ENCODE measurements at places on chromosomes 12 and 14.

- peak; percentile 91 for DNase-seq
Measured at GRCh38 chr14:24146453-24146977, at the start of gene PSME2. Gene PSME2 (minus strand): TSS chr14:24146610. CDS start chr14:24146581, 29 bp downstream.

DNA sequence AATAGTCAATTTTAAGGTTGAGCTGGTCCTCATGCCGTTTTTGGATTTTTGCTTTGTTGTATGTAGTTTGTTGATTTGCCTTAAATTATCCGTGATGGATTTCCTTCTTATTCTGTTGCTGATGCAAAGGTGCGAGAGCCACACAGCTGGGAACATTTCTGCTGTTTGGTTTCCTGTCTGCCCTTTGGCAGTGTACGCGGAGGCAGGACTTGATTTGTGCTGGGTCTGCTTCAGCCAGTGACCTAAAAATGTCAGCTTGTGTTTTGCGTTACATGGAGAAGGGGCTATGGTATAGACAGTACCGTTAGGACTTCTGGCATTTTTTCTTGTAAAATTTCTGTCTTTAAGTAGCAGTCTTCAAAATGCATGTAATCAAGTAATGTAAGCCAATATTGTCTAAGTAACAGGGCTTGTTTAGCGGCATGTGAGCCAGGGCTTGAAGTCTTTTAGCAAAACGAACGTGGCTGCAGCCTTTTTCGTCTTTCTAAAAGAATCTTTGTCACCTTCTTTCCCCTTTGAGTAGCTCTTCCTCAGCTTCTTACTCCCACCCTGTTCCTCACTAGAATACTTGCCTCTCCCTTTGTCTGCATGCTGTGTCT is 18.2 kb upstream of the RD3L start:
- no peak for DNase-seq

DNA sequence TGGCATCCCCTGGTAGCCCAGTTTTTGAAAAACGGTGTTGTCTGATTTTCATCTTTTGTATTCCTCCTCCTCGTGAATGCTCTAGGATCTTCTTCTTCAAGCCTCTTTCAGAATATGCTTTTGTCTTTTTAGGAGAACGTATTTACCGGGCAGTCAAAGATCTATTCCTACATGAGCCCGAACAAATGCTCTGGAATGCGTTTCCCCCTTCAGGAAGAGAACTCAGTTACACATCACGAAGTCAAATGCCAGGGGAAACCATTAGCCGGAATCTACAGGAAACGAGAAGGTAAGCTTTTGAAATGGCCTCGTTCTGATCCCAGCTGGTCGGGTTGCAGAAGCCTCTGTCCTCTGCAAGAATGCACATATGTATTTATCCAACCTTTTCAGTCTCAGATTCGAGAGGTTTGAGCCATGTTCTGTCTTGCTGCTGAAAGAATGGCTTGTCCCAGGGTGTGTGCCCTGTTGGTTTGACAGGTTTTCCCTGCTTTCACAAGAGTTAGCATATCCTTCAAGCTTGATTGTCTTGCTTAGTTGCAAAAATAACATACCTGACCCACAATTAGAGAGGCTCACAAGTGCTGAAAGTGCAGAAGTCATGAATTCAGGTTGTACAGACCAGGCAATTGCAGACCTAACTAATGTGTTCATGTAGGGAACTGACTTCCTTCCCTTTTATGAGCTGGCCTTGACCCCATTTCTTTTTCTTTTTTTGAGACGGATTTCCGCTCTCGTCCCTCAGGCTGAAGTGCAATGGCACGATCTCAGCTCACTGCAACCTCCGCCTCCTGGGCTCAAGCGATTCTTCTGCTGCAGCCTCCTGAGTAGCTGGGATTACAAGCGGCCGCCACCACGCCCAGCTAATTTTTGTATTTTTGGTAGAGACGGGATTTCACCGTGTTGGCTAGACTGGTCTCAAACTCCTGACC is 6.8 kb downstream of the KMT5A start:
- peak; percentile 14 for DNase-seq

DNA sequence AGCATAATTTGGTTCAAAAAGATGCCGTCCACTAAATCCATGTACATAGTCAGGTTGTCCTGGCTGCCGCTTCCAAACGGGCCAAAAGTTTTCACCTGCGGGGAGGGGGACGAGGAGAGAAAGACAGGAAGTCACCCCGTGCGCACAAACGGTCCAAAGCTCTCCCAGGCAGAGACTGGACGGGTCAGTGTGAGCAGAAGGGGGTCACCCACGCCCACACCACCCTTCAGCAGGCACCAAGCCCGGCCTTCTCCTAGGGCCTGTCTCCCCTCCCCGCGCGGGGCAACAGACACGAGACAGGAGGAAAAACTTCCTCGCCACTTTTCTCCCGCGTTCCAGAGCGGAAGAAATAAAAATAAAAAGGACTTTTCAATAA is 888 bp downstream of the CCDC88C start:
- no peak for DNase-seq

DNA sequence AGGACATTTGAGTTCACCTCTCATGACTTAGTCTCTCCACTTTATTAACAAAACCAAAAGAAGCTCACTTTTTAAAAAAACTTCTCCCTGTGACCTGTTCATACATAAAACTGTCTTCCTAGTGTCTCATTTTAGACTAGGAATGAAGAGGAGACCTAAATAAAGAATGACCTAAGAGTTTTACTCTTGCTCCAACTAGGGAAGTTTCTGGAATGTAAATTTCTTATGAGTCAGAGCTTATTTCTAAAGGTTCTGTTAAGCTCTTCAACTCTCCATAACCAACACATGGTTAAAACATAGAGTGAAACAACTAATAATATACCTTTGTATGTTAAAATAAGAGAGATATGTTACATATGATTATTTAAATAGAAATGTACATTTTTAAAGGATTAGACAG is 369.8 kb downstream of the EMP1 start:
- no peak for DNase-seq

DNA sequence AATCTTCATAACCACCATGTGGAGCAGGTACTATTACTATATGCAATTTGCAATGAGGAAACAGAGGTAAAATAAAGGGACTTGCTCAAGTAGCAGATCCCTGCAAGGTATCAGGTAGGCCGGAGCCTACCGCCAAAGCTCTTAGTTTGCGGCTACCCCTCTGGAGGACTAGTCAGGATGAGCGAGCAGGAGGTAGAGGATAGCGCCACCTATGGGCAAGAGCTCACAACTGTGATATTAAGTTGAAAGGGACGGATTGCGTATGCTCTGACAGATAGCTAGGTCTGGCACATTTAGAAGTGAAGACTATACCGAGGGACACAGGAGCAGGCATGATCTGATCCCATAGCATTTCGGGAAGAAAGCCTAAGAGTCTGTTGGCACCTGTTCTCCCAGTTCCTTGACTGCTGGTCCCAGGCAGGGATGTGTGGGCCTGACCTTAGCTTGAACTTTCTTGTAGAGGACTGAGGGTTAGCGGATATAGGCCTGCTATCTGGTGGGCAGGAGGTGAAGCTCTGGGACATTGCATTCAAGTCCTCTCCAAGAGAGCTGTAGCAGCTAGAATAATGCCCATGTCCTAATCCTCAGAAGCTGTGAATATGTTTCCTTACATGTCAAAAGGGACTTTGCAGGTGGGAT is 48.0 kb downstream of the SLC17A8 start:
- DNase-seq = peak; percentile 8

- no peak for DNase-seq
Measured at GRCh38 chr14:101507836-101508150, 53.5 kb upstream of the DIO3 start.

- no peak for DNase-seq
Measured at GRCh38 chr12:25835385-25835784, 123.1 kb upstream of the RASSF8 start.

GRCh38 chr12:3187846-3188770 is 110.9 kb downstream of the TSPAN9 start:
- DNase-seq = no peak

DNA sequence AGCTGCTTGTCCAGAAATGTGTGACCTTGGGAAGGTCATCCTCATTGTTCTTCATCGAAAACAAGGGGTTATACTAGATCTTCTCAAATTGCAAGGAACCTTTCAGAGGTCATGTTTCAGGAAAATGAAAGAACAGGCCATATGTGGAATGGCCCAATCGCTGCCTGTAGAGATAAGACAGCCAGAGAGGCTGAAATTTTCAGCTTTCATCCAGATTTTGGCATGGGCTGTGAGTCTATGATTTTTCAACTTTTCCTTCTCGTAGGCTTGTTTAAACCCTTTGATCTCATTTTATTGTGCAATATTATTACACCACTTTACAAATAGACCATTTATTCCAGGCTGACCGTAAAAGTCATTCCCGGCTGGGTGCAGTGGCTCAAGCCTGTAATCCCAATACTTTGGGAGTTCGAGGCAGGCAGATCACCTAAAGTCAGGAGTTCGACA is 17.1 kb upstream of the ATXN2 start:
- DNase-seq = no peak

- no peak for DNase-seq
Measured at GRCh38 chr12:86660488-86661147, 404.4 kb upstream of the MGAT4C start.

GRCh38 chr12:77005611-77006098 is 59.7 kb downstream of the E2F7 start:
- no peak for DNase-seq

GRCh38 chr14:104643306-104643705 is 38.7 kb upstream of the TMEM179 start:
- DNase-seq = no peak

DNA sequence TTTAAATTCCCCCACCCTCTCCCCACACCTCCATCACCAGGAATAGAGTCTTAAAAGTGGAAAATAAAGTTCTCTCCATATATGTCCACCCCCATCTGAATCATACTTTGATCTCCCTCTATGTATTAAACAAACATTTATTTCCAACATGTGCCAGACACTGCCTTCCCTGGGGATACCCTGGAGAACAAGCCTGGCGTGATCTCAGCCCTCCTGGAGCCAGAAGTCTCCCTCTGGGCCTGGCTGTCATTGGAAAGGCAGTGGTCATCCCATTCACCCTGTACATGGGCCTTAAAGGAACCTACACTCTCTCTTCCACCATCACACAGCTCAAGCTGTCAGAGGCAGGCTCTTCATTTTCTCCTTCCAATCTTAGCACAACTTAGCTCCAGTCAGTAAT is 143.6 kb downstream of the EMP1 start:
- DNase-seq = no peak

GRCh38 chr14:74015963-74016362 is 3.1 kb downstream of the ENTPD5 start:
- no peak for DNase-seq

DNA sequence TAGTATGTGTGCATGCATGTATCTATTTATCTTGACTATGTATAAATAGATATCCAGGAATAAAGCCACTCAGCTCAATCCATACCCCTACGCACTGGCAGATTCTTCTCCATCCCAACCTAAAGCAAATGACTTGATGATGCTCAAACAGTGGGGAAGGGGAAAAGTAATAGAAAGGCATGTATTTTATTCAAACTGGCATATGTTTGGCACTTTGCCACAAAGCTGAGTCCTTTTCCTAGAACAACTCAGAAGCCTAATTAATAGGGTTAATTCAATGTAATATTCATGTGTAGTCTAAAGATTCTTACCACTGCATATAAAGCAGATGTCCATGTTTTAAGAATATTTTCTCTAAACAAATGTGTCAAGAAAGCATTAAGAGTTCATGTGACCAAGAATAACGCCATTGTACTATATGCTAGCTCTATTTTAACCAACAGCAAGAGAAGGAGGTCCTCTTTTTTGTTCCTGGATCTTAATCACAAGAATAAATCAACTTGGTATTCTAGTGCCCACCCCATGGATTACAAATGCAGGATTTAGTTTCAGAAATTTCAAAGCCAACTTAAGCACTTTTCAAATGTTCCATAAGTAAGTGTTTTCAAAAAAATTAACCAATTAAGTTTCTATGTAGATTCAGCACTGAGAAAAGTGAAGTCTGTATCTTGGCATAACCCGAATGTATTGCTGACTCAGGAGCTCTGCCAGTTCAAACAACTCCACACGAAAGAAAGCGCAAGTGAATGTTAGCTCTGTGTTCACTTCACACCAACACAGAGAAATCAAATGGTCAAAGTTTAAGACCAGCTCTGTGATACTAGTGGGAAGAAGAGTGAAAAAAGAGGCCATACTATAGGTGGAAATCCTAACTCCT is 233.6 kb downstream of the MED13L start:
- DNase-seq = no peak

GRCh38 chr12:107404981-107405380 is 280.6 kb upstream of the PWP1 start:
- DNase-seq = peak; percentile 35

DNA sequence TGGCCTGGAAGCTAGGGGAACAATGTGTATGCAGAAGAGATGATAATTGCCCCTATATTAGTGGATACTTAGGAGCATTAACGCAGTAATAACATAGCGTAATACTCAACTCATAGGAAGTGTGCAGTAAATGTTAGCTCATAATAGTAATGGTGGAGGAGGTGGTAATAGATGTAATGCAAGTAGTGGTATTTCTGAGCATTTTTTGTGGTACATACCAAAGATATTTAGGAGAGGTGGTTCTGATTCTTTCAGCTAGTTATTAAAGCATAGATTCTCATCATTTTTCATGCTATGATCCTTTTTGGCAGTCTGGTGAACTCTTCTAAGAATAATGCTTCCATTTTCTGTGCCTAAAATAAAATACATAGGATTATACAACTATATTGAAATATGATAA is 233.1 kb downstream of the PTPRO start:
- DNase-seq = no peak

GRCh38 chr14:24406416-24406815 is 7.6 kb downstream of the NYNRIN start:
- no peak for DNase-seq

DNA sequence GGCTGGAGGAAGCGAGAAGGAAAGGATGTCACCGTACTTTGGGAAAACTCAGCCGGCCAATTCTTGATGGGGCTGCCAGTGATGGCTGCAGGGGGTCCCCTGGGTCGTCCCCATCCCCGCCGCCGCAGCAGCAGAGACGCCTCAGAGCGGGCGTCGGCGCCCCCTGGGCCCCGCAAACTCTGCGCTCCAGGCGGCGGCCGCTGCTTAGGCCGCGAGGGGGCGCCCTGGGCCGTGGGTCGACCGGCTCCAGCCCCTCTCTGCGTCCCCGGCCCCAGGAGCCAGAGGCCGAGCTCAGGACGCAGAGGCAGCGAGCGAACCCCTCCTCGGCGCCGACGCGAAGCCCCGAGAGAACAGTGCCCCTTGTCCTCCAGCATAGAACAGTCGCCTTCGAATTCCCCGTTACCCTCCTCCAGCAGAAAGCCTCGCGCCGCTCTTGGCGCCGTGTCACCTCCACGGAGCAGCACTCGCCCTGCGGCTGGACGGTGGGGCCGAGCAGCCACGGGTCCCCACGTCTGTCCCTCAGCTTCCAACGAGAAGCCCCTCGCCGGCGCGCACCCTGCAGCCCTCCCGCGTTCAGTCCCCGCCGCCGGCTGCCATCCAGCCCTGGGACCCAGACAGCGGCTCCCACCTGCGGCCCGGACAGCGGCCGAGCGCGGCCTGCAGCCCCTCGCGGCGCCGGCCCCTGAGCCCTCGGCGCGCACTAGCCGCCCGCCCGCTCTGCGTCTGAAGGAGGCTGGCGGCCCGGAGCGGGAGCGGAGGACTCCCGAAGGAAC is 106.6 kb downstream of the PRICKLE1 start:
- peak; percentile 27 for DNase-seq

- no peak for DNase-seq
Measured at GRCh38 chr14:54023027-54023426, 66.4 kb upstream of the BMP4 start.
